Stimulated activated CD4-positive, alpha-beta T cell treated with anti-CD3 and anti-CD28 coated beads, Interleukin-1b, Interleukin-23, amount 100 ng/mL, for 24 hours (primary cell): ENCODE measurements at places on chromosomes 12 and 14.

GRCh38 chr12:112305951-112306350, 76.3 kb downstream of the HECTD4 start:
- DNase-seq = no peak

DNA sequence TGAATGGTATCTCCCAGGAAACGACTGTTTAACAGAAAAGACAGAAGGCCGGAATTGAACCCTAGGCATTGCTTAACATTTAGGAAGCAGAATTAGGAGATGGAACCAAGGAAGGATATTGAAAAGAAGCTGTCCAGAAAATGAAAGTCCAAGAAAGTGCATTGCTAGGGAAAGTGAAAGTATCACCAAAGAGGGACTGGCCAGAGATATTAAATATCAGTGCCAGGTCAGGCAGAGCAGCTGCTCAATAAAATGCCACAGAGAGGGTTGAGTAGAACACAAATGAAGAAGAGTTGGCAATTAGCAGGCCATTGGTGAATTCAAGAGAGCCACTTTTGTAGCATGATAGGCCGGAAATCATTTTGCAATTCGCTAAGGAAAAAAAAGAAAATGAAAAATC, 101.6 kb downstream of the CFAP54 start:
- DNase-seq = no peak

GRCh38 chr14:103551338-103551762, 11.1 kb downstream of the BAG5 start:
- DNase-seq = no peak

DNA sequence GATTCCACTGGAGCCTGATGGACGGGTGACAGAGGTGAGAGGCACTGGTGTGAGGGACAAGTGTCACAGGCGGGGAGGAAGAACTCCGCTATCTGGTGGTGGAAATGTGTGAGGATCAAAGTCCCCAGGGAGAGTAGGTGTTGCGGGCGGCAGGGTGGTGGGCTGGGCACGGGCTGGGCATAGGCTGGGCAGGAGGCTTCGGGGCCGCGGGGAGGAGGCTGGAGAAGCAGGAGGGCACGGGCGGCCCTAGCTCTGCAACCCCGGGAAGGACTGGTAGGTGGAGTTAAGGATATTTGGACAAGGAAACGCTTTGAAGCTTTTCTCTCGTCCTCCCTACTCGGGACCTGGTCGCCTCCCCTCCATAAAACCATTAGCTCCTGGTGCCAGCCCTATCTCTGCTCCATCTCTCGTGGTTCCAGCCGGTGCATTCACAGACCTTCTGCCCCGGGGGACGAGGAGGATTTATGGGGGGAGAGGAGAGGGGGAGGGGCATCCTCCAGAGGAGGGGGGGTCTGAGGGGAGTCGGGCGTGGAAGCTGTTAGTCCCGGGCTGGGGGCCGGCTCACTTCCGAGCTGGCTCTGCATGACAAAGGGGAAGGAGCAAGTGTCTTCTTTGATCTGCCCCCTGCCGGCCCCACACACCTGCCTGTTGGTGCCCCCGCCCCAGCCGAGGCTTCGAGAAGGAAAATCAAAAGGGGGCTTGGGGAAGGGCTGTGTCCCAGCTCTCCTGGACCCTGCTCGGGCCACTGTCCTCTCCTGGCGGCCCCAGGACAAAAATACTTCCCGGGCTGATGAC, 504 bp downstream of the WNT5B start:
- DNase-seq = no peak

- no peak for DNase-seq
Observed at GRCh38 chr12:3419558-3419957, 71.4 kb upstream of the PRMT8 start.

DNA sequence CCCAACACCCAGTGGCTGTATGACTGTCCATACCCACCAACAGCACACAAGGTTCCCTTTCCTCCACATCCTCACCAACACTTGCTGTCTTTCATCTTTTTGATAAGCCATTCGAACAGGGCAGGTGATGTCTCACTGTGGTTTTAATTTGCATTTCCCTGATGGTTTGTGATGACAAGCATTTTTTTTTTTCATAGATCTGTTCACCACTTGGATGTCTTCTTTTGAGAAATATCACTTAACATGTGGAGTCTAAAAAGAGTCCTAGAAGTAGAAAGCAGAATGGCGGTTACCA, 198.1 kb upstream of the DIO3 start:
- no peak for DNase-seq

DNA sequence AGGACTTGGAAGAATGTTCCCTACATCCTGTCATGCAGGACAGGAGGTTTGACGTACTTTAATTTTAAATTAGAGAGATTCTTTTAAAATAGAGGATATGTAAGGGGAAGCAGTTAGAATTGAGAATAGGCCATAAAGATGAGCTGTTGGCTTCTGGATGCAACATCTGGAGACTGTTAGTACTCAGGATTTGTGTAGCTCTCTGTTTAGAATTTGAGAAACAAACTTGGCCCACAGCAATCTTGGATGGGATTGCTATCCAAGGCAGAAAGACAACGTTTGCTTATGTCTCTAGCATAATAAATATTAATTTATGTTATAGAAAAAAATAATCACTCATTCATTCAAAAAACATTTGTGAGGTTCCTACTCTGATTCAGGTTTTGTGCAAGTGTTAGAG, 398.4 kb upstream of the NOVA1 start:
- DNase-seq = no peak

DNA sequence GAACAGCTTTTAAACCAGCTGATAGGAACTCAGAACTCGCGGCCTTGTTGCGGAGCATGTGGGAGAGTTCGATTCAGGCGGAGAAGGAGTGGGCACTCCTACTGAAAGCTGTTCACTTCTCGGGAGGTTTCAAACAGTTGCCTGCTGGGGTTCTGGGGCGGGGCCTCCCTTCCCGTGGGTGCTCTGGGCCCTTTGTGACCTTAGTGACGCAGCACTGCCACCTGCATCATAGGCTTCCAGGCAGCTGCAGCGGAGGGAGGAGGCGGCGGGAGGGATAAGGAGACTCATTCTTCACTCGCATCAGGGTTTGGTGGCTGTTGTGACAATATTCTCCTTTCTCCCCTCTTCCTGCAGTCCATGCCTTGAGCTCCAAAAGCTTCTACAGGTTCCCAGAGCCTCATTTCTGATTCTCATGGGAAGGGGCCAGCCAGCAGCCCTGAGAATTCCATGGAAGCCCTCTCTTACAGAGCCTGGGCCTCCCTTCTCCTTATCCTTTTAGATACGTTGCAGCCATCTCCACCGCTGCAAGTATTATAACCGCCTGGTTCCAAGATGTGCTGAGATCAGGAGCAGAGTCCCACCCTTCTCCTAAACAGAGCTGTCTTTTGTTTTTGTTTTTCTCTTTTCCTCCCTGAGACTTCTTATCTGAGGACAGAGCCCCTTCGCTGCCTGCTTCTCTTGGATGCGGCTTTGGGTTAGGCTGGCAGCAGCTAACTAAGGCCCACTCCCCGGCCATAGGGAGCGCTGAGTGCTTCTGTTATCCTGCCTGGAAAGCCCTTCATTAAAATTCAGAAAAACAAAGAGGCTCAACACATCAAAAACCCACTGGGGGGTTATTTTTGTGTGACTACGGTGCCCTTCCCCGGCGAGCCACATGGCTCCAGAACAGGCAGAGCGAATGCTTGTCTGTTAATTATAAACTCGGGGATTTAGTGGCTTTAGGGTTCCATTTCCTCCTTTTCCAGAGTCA, 67.6 kb upstream of the GPATCH2L start:
- DNase-seq = no peak

DNA sequence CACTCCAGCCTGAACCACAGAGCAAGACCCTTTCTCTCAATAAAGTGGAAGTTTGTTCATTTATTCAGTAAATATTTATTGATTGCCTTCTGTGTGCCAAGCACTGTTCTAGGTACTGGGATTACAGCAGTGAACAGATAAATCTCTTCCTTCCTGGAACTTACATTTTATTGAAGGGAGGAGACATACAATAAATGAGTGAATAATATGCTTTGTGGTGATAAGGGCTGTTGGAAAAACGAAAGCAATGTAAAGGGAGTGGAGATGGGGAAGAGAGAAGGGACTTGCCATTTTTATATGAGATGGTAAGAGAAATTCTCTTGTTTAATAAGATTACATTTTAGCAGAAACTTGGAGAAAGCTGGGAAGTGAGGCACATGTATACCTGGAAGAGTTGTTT, 1.6 kb downstream of the GSKIP start:
- DNase-seq = no peak
